ENCODE measurements at places on chromosomes 11 and 22. TPM values are rescaled to one million over a fixed set of nuclear protein-coding genes. Genes with fewer than 3 reads are reported as not detected.

The FAM83F gene
- not detected for total RNA-seq

The ACRV1 gene
- not detected for total RNA-seq

The ANGPTL5 gene
- 0.10 TPM for total RNA-seq

- DNase-seq = no peak
These were observed 92.2 kb upstream of the ALKBH3 start for GRCh38 chr11:43788421-43788820.

DNA sequence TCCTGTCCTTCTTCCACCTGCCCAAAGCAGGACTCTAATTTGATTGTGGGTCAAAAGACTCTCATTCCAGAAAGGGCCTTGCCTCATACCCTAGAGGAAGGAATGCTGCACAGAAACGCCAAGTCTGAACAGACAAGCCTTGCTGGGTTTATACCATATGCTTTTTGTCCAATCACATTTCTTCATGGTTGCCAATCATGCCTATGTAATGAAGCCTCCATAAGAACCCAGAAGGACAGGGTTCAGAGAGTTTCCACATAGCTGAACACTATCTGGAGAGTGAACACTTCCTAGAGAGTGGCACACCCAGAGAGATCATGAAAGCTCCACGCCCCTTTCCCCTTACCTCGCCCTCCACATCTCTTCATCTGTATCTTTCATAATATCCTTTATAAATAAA is 4.8 kb upstream of the SAA2 start:
- no peak for DNase-seq

DNA sequence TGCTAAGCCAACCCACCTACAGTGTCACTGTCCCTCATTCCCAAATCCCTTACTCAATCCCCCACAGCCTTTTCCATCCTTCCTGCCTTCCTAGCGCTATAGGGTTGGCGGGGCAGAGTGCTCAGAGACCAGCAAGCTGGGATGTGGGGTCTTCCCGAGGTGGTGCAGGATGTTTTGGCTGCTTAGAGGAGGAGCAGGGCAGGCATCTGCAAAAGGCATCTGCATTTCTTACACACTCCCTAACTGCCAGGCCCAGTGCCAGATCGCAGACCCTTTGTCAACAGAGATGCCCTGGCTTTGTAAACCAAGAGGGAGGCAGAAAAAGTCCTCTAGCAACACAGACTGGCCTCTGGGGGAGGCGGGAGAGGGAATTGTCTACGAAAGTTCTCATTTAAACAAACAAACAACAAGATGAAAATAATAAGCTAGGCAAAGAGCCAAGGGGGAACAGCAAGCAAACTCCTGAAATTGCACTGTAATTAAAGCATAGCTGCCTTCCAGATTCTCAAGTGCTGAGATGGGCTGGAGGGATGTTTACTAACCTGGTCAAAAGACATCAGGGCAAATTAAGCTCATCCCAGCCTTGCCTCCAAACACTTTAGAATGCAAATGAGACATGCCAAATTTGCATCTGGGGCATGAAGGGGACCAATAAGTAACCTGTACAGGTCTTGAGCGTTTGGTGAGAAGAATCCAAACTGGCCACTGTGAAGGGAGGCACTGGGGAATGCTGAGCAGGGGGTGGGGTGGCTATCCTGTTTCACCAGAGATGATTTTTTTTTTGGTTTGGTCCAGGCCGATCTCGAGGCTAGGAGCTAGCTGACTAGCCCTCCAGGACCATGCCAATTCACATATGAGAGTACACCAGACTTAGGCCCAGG is 38.1 kb upstream of the ADA2 start:
- DNase-seq = no peak

- DNase-seq = no peak
These were observed 31.1 kb downstream of the SMCO4 start for GRCh38 chr11:93512073-93512475.

- DNase-seq = no peak
These were observed 253.3 kb downstream of the BUD13 start for GRCh38 chr11:116519499-116519898.

DNA sequence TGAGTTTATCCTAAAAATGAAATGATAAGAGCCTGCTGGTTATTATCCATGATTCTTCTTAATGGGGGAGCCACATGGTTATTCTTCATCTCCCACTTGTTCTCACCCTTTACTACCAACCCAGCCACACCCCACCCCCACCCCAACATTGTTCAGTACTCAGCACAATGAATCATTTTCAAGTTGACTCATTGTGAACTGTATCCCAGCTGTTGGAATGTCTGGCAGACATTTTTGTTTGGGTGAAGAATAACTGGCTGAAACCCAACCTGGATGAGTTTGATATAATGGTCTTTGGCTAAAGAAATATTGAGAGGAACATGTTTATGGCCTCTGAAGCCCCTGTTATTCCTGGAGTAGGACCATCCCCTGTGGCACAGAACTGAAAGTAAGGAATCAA is 136.2 kb downstream of the ELP4 start:
- peak; percentile 42 for DNase-seq

- no peak for DNase-seq
These were observed 17.4 kb upstream of the GLYATL1 start for GRCh38 chr11:58921778-58922390.

- peak; percentile 44 for DNase-seq
These were observed 184.9 kb downstream of the SBF2 start for GRCh38 chr11:10108915-10109680.

- no peak for DNase-seq
These were observed 39.8 kb upstream of the CDON start for GRCh38 chr11:126102436-126102981.

- no peak for DNase-seq
These were observed 80.5 kb upstream of the ADSL start for GRCh38 chr22:40265783-40266182.

DNA sequence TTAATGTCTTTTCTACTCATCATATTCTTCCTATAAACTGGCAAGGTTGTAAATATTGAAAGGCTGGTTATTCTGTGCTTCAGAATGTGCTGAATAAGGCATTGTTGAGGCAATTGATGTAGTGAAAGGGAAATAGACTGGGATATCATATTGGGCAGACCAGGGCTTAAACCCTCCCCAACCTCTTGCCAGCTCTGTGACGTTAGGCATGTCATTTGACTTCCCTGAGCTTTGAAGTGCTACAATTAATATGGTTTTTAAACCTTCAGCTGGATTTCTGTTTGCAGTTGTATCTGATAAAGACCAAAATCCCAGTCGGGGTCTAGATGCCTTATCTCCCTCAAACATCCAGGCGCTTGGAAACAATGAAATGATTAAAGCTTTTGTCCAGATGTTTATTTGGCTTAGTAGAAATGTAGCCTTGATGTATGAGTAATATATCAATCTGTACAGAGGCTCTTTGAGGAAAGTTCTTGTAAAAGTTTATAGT is 208.1 kb downstream of the DBX1 start:
- no peak for DNase-seq
